Left lung (tissue), 14 donors: ENCODE measurements at places on chromosomes 3 and 15. TPM values are rescaled to one million over a fixed set of nuclear protein-coding genes. Genes with fewer than 3 reads are reported as not detected.

Gene RASGRP1
- total RNA-seq, result 19.2 TPM

Gene GRAMD1C
- 4.5 TPM for total RNA-seq

Gene SLC12A1
- not detected for total RNA-seq

DNA sequence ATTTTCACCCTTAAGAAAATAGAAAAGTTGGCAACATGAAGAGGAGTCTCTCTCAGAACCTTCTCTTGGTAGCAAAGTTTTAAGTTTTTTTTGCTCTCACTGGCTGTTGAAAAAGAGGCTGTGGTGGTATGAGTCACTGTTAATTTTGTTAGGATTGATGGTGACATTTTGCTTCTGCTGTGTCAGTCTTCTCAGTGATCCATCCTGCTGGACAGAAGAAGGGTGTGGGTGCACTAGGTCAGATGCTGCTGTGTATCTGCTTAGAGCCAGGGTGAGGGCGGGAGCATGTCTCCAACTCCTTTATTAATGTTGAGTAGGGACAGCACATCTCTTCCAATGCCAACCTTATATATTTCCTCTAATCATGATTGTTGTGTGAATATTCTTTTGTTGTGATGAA is 369.5 kb downstream of the FEZF2 start:
- DNase-seq, result no peak

DNA sequence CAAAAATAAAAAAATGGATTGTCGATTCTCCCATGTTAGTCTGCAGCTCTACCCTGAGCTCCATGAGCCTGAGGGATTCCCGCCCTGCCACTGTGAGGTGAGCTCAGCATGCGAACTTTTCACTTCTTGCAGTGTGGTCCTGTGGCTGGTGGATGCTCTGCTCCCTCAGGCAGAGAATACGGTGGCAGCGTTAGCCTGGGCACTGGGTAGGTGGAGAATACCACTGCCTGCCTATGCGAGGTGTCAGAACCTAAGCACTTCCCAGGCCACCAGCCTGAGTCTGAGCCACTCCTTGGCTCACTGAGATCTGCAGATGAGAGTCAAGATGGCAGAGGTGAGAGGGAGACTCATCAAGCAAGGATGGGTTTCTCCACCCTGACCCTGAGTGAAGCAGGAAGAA is 70.1 kb downstream of the ITGB5 start:
- no peak for DNase-seq

Gene WNT7A
- 5.5 TPM for total RNA-seq
